Heart left ventricle (tissue), 16 donors: ENCODE measurements at places on chromosomes 1 and 21. TPM values are rescaled to one million over a fixed set of nuclear protein-coding genes. Genes with fewer than 3 reads are reported as not detected.

DNA sequence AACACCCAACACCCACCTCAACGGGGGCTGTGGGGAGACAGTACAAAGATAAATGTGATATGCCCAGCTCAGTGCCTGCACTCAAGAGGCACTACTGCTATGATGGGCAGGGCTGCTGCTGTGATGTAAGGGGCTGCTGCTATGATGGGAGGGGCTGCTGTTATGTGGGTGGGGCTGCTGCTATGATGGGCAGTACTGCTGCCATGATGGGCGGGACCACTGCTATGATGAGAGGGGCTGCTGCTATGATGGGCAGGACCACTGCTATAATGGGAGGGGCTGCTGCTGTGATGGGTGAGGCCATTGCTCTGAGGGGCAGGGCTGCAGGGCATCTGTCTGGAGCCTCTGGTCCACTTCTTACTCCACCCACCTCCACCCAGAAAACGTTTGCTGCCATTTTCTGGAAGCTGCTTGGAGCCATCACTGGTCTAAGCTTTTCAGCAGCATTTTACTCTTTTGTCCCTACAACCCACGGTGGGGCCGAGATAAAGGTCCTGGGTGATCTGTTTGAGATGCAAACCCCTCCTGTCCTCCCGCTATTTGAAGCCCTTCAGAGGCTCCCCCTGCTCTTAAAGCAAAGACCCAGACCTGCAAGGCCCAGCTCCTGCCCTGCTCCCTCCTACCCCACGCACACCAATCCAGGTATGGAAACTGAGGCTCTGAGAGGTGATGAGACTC, 656.9 kb downstream of the PTPRU start:
- H3K4me1 ChIP-seq: no peaks in the 10 kb centered on the region
- H3K27me3 ChIP-seq: no peaks in the 10 kb centered on the region
- no peaks in the 10 kb centered on the region for H3K36me3 ChIP-seq
- no peak for DNase-seq
- H3K27ac ChIP-seq: no peak overlapping the region

DNA sequence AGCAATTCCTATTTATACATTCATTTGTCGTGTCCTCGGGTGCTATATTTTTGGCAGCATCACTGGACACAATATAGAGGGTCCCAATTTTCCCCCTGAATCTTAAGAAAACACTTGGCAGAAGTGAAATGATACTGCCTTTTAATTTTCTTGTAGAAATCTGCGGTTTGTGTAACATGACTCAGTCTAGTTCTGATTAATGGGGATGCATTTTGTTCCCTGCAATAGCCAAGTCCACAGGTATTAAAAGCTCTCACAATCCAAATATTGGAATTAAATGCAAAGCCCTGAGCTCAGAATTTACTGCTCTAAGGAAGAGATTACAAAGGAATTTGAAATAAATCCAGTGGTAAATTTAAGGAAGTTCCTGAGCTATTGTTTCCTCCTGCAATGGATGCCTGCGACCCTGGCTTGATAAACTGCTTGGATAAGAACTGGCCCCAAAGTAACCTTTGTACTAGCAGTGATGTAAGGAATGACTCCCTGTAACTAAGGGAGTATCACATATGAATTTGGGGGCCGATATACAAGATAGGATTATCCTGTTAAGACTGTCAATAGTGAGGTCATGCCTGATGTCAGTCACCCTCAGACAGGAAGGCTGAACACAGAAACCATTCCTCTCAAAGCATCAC, 349.7 kb upstream of the C1orf87 start:
- no peaks in the 10 kb centered on the region for H3K4me1 ChIP-seq
- no peaks in the 10 kb centered on the region for H3K27me3 ChIP-seq
- no peak for DNase-seq
- no peak overlapping the region for H3K4me3 ChIP-seq
- H3K27ac ChIP-seq: no peak overlapping the region

The CHI3L1 gene
- 0.15 TPM for polyA plus RNA-seq

GRCh38 chr1:245411245-245412036, 256.7 kb downstream of the KIF26B start:
- H3K36me3 ChIP-seq: no peaks in the 10 kb centered on the region
- H3K4me1 ChIP-seq: no peaks in the 10 kb centered on the region
- H3K4me3 ChIP-seq: no peak overlapping the region
- H3K27me3 ChIP-seq: no peaks in the 10 kb centered on the region
- H3K27ac ChIP-seq: no peak overlapping the region

DNA sequence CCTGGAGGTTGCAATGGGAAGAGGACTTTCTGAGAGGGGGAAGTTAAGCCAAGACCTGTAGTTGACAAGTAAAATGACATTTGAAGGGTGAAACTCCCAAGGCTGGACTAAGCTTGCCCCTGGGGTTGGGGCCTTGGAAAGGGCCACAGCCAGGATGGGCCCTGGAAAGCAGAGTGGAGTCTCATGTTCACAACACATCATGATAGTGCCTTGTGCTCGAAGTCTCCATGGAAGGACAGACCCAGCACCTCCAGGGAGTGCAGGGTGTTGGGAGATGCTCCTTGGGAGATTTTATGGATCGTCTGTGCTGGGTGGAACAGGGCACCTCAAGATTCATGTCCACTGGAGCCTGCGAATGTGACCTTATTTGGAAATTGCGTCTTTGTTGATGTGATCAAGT, 55.6 kb upstream of the ACTRT2 start:
- no peak overlapping the region for H3K4me3 ChIP-seq
- H3K4me1 ChIP-seq: no peaks in the 10 kb centered on the region
- H3K27me3 ChIP-seq: no peaks in the 10 kb centered on the region
- DNase-seq: no peak

GRCh38 chr1:93440272-93440671, 7.6 kb upstream of the FNBP1L start:
- H3K4me1 ChIP-seq: no peaks in the 10 kb centered on the region
- H3K27me3 ChIP-seq: no peaks in the 10 kb centered on the region
- DNase-seq: no peak
- H3K4me3 ChIP-seq: no peak overlapping the region

DNA sequence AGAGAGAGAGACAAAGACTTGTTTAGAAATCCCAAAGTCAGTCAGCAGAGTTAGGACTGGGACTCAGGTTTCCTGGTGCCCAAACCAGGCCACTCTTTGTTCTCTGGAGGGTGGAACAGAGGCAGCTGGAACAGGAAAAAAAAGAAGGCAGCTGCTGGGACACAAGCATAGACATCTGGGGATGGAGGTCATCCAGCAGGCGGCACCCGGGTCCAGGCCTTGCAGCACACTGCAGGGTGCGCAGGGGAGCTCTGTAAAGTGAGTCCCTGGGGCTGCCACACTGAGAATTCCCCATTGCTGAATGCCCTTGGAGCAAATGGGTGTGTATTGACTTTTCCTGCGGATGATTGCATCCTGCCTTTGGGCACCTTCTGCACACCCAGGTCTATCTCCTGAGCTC, 222.9 kb upstream of the CSF3R start:
- no peaks in the 10 kb centered on the region for H3K36me3 ChIP-seq
- no peaks in the 10 kb centered on the region for H3K27me3 ChIP-seq
- no peak overlapping the region for H3K4me3 ChIP-seq
- no peaks in the 10 kb centered on the region for H3K4me1 ChIP-seq

- H3K36me3 ChIP-seq: no peaks in the 10 kb centered on the region
- H3K4me1 ChIP-seq: no peaks in the 10 kb centered on the region
- no peak overlapping the region for H3K27ac ChIP-seq
- DNase-seq: no peak
Observed at GRCh38 chr1:233656032-233656635, 42.2 kb downstream of the KCNK1 start.

- H3K36me3 ChIP-seq: no peaks in the 10 kb centered on the region
- H3K4me1 ChIP-seq: peaks cover 8% of the 10 kb centered on the region
- H3K4me3 ChIP-seq: no peak overlapping the region
- H3K27me3 ChIP-seq: no peaks in the 10 kb centered on the region
- H3K27ac ChIP-seq: no peak overlapping the region
- no peak for DNase-seq
Observed at GRCh38 chr21:44434936-44435635, 20.2 kb upstream of the LRRC3 start.

- peaks cover 18% of the 10 kb centered on the region for H3K4me1 ChIP-seq
- no peak overlapping the region for H3K27ac ChIP-seq
- H3K27me3 ChIP-seq: no peaks in the 10 kb centered on the region
- DNase-seq: peak; percentile 78
- H3K36me3 ChIP-seq: no peaks in the 10 kb centered on the region
- no peak overlapping the region for H3K4me3 ChIP-seq
Observed at GRCh38 chr1:30852026-30852425, 56.5 kb downstream of the SDC3 start.

GRCh38 chr1:193069748-193070385, 10.5 kb downstream of the RO60 start:
- H3K4me3 ChIP-seq: no peak overlapping the region
- H3K4me1 ChIP-seq: peaks cover 31% of the 10 kb centered on the region
- no peak for DNase-seq
- H3K36me3 ChIP-seq: no peaks in the 10 kb centered on the region

DNA sequence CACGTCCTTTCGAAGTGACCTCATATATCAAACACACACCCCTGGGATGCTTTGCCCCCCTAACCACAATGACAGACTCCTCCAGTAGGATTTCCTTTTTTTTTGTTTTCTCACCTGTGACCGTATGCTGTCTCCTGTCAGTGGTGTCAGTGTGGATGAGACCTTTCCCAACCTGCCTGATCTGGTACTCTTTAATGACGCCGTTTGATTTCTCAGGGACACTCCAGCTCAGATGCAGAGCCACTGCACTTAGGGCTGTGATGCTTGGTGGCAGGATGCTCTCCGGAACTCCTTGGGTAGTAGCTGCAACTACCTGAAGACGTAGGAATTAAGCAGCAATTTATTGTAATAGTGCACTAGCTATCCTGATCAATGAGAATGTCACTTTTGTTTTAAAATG, 212.6 kb downstream of the KCTD3 start:
- H3K4me1 ChIP-seq: no peaks in the 10 kb centered on the region
- no peaks in the 10 kb centered on the region for H3K36me3 ChIP-seq
- H3K4me3 ChIP-seq: no peak overlapping the region
- DNase-seq: no peak

The MYOCOS gene
- polyA plus RNA-seq: not detected

- no peaks in the 10 kb centered on the region for H3K36me3 ChIP-seq
- no peak for DNase-seq
- no peaks in the 10 kb centered on the region for H3K27me3 ChIP-seq
- peak overlapping the region; percentile 60 for H3K27ac ChIP-seq
Observed at GRCh38 chr1:160134791-160135572, 16.4 kb upstream of the ATP1A4 start.

DNA sequence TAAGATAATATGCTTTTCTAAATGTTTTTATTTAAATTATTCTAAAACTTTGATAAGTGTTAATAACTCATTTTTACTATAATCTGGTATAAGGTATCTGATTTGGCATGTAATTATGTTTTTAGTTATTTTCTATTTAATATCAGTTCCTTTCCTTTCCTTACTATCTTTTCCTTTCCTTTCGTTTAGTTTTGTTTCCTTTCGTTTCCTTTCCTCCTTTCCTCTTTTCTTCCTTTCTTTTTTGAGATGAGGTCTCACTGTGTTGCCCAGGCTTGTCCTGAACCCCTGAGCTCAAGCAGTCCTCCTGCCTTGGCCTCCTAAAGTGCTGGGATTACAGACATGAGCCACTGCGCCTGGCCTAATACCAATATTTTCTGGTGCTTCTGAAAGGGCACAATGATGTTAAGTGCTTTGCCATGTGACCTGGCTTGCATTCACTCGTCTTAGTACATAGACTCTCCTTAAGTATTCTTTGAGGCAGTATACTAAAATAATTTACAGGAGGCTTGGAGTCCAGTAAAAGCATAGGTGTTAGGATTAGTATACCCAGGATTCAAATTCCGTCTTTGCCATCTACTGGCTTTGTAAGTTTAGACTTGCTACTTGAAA, 18.7 kb downstream of the MIER1 start:
- H3K27me3 ChIP-seq: no peaks in the 10 kb centered on the region
- no peak overlapping the region for H3K27ac ChIP-seq
- H3K4me1 ChIP-seq: peaks cover 14% of the 10 kb centered on the region

DNA sequence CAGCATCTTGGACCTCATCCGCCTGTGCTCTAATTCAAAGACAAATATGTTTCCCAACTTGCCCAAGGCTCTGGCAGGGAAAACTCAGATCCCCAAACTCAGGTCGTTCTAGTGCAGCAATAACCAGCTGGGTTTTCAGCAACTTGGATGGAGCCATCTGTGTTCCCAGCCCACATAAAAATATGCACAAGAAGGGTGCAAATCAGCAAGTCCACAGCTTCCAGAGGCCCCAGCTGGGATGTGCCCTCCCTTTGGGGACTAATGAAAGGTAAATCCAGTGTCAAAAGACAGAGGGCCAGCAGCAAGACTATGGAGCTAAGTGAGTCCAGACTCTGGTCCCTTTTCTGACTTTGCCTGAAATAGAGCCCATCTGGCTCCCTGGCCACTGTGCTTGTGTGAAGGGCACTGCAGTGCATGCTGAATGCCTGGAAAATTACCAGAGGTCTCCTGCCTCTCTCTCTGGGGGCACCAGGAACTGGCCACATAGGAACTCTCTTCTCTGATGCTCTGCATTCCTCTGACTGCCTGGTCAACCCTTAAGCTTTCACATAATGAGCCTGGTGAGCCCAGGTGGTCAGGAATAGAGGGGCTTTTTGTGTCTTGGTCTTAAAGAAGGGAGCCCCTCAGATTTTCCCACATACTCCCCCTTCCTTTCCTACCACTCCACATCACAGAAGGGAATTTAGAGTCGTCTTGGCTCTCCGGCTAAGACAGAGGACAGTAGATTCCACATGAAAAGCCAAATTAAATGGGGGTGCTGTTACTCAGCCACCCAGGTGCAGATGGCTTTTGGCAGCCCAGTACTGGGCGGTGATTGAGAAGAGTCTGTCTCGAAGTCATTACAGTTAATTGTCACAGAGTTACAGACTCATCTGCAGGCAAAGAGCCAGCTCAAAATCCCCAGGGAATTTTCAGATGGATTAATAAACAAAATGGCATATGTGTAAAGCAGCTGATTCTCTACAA, 88.1 kb upstream of the C1orf21 start:
- no peak for DNase-seq
- H3K27me3 ChIP-seq: no peaks in the 10 kb centered on the region

The CCNL2 gene
- 42.3 TPM for polyA plus RNA-seq

GRCh38 chr21:44927587-44928461, 7.1 kb upstream of the ITGB2 start:
- H3K27me3 ChIP-seq: peaks cover 14% of the 10 kb centered on the region
- H3K27ac ChIP-seq: no peak overlapping the region
- no peaks in the 10 kb centered on the region for H3K36me3 ChIP-seq
- peak; percentile 66 for DNase-seq

DNA sequence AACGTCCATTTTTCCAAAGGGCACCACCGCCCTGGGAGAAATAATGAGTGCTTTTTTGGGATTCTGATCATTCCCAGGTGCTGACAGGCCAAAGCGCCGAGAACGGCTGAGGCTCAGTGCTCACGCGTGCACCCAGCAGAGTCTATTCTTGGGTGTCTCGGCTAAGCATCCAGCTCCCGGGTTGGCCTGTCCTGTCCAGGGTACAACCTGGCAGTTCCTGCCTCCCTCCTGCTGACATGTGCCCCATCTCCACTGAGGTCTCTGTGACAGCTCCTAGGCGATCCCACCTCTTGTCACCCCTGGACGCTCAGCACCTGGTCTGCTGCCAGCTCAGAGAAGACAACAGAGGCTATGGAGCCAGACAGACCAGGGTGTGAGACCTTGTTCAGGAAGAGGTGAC, 684.5 kb downstream of the PTPRU start:
- no peak overlapping the region for H3K4me3 ChIP-seq
- no peaks in the 10 kb centered on the region for H3K27me3 ChIP-seq
